ENCODE measurements at places on chromosomes 3 and 15.

GRCh38 chr3:193841581-193841980 lies 248.6 kb downstream of the OPA1 start:
- no peak for DNase-seq

DNA sequence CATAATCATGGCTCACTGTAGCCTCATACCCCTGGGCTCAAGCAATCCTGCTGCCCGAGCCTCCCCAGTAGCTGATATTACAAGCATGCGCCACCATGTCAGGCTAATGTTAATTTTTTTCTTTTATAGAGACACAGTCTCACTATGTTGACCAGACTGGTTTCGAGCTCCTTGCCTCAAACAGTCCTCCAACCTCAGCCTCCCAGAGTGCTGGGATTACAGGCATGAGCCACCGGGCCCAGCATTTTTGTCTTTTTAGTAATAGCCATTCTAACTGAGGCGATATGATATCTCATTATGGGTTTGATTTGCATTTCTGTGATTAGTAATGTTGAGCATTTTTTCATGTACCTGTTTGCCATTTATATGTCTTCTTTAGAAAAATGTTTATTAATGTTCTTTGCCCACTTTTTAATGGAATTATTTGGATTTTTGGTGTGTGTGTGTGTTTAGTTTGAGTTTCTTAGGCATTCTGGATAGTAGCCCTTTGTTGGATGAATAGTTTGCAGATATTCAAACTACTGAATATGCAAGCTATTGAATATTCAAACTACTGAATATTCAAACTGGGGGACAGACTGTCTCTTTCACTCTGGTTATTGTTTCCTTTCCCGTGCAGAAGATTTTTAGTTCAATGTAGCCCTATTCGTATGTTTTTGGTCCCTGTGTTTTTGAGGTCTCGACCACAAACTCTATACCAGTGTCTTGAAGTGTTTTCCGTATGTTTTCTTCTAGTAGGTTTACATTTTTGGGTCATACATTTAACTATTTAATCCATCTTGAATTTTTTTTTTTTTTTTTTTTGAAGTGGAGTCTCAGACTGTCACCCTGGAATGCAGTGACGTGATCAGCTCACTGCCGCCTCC lies 39.2 kb downstream of the CCDC66 start:
- DNase-seq: no peak

DNA sequence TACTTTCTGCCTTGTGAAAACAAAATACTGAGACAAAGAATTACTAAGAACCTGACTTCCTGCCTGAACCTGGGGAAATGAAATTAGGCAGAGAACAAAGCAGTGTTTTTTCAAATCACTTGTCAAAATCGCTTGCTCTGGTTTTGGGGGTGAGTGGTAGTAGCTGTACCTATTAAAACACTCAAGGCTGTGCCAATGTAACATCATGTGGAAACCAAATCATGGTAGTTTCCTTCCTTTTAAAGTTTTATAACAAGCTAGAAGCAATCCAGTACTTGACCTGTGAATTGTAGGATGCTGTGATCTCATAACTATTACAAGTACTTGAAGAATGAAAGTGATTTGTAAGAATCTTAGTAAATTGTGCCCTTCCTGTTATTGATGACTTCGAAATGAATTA lies 6.7 kb downstream of the CMTM8 start:
- DNase-seq: no peak

DNA sequence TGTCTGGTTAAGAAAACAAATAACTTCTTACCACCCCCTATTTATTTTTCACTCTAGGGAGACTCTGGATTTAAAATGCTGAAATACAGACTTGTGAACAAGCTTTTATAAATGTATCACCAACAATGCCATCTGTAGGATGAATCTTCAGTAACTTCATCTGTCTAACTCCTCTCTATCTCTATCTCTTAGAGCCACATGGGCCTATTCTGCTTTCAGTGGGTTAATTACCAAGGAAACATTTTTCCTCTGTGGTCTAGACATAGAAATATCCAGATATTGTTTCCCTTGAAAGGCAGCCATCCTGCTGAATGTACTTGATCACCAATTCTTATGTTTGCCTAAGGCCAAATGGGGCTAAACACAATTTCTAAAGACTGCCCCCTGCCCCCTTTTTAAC lies 167.6 kb upstream of the COL8A1 start:
- DNase-seq: no peak

GRCh38 chr3:133096900-133097613 lies 58.9 kb downstream of the TMEM108 start:
- no peak for DNase-seq

GRCh38 chr3:78863306-78864203 lies 904.2 kb downstream of the ROBO1 start:
- no peak for DNase-seq

DNA sequence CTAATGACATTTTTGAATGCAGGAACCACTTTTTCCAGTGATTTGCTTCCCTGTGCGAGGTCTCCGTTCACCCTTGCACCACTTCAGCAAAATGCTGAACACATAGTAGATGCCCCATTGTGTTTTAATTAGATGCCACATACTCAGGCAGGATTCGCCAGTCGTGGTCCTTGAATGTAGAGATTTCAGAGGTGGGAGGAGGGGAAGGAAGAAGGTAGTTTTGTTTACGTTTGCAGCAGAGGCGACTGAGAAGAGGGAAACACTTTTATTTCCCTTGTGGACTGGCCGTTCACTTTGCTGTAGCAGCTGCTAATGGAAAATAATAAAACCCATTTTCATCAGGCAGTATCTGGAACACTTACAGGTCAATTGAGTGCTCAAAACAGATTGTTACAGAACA lies 262.8 kb upstream of the TBL1XR1 start:
- no peak for DNase-seq

DNA sequence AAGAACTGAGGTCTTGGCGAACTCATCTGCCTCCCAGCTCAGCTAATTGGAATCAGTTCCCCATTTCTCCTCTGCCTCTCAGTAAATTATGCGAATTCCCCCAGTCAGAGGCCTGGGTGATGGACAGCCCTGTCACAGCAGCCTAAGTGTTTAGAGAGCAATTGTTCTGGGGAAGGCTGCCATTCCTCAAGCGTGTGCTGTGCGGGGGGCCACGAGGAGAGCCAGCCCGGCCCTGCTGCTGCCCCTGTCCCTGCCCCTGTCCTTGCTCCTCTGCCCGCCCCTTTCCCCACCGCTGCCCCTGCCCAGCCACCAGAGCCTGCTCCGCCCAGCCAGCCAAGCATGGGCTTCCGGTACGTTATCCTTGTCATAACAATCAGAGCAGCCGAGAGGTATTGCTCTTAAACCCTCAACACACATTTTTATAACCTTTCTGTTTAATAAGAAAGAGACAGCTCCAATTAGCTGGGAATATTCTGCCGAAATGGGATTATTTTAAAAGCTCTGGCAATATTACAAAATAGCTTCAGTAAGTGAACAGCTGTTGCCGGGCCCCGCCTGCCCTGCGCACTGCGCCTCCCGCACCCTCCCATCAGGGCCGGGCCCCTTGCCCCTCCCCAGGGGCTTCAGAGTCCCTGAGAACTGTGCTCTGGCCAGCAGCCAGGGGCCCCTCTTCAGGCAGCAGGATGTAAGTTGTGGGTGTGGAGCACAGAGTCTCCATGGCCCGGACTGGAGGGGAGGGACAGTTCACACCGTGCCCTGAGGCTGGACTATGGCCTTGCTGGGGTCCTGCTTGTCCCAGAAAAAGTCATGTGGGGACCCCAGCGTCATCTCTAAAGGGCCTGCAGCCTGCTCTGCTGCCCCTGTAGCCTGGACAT lies 12.4 kb upstream of the CACNA2D2 start:
- DNase-seq: peak; percentile 29

GRCh38 chr15:72534523-72534922 lies 60.4 kb downstream of the ARIH1 start:
- no peak for DNase-seq

DNA sequence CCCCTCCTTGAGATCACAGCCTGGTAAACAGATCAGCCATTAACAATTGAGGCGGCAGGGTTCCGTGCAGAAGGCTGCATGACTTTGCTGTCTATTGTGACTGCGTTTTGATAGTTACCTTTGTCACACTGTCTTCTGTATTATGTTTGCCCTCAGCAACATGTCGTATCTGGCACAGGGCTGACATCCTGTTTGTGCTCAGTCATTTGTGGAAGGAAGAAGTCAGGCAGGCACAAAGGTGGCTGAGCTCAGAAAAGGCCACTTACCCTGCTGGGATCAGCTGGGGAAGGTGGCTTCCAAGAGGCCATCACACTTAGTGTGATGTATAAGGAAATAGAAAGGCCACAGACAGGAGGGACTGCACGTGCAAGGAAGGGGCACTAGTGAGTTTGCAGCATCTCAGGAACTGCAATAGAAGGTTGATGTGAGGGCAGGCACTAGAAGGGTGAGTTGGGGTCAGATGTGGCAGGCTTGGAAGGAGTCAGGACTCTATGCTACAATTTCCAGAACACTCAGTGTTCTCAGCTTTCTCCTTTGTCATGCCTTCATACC lies 13.4 kb downstream of the PML start:
- DNase-seq: no peak

GRCh38 chr3:107806536-107806935 lies 283.8 kb downstream of the BBX start:
- no peak for DNase-seq

DNA sequence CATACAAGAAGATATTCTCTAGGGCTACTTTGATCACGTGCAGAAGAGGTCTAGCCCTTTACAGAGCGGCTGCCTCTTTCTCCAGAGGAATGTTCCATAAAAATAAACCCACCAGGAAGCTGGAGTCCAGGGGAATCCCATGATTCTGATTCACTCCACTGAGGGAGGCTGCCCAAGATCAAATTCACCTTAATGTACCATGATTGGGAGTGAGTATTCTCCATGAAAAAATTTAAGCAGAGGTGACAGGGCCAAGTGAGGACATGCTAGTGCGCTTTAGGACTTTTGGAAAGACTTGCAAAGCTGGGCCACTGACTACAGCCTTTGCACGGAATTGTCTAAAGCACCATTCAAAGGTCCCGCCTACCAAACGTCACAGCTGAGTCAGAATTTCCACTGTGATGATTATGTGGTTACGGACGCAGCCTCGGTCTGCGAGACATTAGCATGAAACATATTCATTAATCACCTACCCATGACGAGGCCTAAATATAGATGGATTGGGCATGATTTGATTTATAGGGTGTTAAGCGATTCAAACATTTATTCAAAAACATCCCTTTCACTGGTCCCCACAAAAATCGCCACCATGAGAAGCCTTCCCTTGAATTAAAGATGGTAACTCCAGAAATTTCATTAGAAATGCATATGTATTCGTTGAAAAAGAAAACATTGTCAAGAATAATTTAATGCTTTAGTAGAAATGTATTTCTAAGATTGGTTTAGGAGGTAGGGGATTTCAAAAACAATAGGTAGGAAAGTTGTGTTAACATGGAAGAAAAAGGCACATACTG lies 152.6 kb downstream of the GREM1 start:
- peak; percentile 71 for DNase-seq

DNA sequence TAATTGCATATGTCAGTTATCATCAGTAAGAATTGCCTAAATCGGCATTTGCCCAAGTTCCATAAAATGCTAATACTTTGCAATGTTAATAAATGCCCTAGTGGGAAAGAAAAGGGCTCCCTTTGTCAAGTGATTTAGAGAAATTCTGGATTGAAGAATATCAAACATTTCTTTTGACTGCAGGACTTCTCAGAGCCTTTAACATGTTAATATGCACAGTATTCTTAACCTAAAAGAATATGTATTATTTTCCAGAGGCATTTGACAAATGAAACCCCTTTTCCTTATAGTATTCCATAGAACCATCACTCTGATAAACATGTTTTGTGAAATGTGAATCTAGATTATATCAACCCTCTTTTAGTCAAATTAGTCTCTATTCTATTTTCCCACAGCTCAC lies 452.2 kb upstream of the WNT5A start:
- DNase-seq: no peak

DNA sequence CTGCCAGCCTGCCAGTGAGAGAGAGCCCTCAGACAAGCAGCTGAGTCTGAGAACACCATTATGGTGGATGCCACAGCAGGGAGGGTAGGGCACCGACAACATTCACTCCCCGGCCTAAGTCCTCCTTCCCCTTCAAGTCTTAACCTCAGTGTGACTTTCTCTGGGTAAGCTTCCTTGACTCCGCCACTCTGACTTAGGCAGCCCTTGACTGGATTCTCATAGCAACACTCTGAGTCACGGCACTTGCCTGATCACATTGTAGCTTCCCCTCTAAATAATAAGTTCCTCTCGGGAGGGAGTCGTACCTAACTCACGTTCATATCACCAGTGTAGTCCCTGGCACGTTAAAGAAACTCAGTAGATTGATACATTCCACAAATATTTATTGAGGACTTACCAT lies 180.5 kb downstream of the FOXB1 start:
- no peak for DNase-seq

GRCh38 chr15:38017721-38018120 lies 83.3 kb downstream of the TMCO5A start:
- no peak for DNase-seq

DNA sequence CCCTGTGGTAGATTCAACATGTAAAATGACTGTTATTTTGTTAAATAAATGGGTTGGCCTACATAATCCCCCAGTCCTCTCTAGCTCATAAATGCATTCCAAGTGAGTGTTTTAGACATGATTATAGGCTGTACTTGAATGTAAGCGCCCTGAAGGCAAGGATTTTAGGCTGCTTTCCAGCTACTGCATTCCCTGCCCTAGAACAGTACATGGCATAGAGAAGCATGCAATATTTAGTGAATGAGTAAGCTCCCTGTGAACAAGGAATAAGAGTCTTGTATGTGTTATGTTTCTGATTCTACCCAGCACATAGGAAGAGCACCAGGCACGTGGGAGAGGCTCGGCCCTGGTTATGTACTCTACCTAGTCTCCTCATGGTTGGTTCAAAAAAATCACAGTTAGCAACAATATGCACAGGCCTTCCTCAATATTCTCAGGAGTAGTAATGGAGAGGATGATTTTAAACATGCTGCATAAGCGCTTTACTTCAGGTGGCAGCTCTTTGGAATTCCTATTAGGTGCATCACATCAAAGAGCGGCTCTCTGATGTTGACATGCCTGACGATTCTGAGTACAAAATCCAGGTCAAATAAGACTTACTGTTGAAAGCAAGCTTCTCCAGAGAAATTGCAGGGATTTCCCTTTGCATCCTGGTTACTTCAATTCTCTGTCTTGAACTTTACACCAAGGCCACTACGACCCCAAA lies 456.6 kb downstream of the MAGI1 start:
- DNase-seq: no peak

GRCh38 chr3:55823829-55824228 lies 336.7 kb upstream of the WNT5A start:
- DNase-seq: no peak

- DNase-seq: peak; percentile 78
These were observed 351 bp downstream of the INSYN1 start for GRCh38 chr15:73752806-73753193.

All from GM03348 (cell line).